ENCODE measurements at places on chromosomes 2 and 18. TPM values are rescaled to one million over a fixed set of nuclear protein-coding genes. Genes with fewer than 3 reads are reported as not detected.

DNA sequence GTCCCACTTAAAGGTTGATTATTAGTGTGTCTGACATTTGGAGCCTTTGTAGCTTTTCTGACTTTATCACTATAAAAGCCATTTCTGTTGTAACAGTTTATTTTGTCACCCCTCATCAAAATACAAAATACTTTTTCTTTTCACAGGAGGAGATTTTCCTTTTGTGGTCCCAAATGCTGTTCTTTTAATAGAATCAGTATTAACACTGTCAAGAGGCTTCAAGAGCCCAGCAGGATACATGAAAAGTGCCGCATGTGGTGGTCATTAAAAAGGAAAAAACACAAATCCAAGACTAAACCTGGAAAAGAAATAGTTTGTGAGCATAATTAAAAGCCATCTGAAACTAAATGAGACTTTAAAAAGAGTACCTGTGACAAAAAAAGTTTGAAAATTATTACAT lies 515.7 kb downstream of the DCDC2C start:
- no peak for DNase-seq

- no peak for DNase-seq
These were observed 216.3 kb downstream of the ANAPC1 start for GRCh38 chr2:111667542-111668273.

DNA sequence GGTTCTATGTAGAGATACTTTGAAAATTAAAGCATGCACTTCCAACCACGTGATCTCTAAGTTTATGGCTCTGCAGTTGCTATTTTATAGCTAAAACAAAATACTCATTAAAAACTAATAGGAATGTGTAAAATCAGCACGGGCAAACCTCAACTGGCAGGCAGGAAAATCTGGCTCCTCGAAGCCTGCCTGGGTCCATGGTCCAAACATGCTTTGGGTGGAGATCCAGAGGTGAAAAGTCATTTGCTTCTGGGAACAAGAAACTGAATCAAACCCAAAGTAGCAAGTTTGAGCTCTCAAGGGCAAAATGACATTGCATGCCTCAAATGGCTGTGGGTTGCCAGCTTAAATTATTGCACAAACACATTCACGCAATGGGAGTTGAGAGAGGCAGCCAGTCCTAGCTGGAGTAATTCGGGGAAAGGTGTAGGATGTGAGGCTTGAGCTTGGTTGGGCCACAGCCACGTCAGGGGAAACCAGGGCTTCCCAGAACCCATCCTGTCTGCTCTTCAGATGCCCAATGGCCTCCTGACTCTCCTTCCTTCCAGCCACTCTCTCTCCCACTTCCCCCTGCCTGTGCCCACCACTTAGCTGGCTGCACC lies 75.2 kb upstream of the LCLAT1 start:
- no peak for DNase-seq

- DNase-seq = no peak
These were observed 5.8 kb downstream of the NEURL3 start for GRCh38 chr2:96499061-96499960.

GRCh38 chr2:197517150-197517549 lies 1.3 kb downstream of the MOB4 start:
- DNase-seq = no peak

DNA sequence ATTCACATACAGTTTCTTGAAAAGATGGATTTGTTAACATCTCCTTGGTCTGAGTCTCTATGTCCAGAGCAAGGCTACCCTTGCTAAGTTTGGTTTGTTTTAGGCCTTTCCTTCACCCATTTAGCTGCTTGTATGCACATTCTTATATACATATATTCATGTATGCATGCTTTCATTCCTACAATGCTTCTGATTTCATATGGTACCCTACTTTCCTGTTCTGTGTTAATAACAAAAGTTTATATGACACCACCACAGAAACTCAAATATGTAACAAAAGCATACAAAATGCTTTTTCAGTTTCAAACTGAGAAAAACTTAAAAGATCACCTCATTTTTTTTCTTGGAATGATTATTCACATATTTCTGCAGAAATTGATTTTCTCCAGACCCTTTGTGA lies 39.4 kb downstream of the OSGEPL1 start:
- no peak for DNase-seq

- DNase-seq = no peak
These were observed 8.9 kb upstream of the TMEM185B start for GRCh38 chr2:120231974-120232635.

GRCh38 chr2:10005461-10006235 lies 37.7 kb upstream of the KLF11 start:
- DNase-seq = no peak

GRCh38 chr2:199979832-199980628 lies 24.6 kb downstream of the MAIP1 start:
- peak; percentile 84 for DNase-seq

GRCh38 chr2:30149513-30149912 lies 2.7 kb downstream of the YPEL5 start:
- DNase-seq = no peak

- DNase-seq = no peak
These were observed 59.5 kb downstream of the ATAD2B start for GRCh38 chr2:23867449-23867848.

DNA sequence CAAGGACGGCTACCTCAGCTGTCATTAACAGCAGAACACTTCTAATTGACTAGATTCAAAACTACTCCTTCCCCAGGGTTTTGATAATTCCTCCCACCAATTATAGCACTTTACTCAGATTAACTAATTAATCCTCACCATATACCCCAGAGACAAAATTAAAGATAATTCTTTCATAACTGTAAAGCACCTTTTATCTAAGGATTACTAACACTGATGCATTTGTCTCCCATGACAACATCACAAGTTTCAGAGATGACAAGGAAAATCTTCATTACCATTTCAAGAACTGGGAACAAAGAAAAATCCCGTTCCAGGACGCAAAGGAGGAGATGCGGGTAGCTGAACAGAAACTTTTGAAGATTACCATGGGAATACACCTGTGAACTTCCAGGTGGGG lies 129.4 kb upstream of the ITGA6 start:
- no peak for DNase-seq

DNA sequence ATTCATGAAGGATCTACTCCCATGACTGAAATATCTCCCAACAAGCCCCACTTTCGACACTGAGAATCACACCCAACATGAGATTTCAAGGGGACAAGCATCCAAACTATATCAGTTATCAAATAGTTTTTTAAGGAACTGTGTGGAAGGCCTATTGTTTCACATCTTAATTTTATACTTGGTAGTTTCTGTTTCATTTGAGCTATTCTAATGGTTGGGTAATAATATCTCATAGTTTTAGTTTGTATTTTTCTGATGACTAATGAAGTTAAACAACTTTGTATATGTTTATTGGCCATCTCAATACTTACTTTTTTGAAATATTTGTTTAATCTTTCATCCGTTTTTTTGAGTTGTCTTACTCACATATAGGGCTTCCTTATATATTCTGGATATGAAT lies 135.0 kb downstream of the SCG2 start:
- DNase-seq = no peak

DNA sequence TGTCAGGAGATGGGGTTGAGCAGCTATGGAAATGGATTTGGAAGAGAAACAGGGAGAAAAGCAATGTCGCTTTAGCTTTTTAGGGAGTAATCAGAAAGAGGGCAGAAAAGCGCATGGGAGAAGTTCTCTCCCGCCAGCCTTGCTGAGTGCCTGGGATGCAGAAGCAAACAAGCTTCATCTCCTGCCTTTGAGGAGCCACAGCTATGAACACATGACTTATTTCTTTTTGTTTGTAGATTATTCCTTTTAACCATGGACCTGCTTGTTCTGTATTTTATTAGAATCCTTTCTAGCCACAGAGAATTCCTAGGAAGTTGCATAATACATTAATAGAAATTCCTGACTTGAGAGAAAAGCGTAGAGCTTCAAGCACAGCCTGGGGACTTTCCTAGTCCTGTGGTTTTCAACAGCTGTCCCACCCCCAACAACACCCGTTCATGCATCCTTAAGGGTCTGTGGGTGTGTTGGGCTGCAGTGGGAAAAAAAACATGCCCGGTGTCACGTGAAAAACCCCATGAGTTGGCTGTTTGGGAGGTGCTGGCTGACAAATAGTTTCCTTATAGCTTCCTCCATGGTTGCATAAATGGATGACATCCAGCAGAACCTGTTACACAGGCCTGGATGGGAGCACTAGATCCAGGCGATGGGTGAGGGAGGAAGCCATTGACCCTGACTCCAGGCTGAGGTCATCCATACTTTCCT lies 14.9 kb downstream of the SLC9A4 start:
- no peak for DNase-seq

DNA sequence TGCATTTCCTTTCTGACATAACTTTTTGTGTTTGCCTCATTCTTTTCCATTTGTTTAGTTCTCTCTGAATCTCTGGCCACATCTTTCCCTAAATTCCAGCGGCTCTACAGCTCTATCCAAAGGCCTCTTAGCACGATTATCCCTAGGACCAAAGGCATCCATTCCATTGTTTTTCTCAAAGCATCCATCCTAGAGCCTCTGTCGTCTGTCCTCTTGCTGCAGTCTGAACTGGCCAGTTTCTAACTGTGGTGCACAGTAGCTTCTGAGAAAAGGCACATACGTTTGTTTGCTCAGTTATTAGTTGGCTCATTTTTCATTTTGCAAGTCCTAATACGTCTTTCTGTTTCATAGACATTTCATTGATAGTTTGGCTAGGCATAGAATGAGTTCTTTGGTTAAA lies 45.7 kb upstream of the TCF7L1 start:
- no peak for DNase-seq

DNA sequence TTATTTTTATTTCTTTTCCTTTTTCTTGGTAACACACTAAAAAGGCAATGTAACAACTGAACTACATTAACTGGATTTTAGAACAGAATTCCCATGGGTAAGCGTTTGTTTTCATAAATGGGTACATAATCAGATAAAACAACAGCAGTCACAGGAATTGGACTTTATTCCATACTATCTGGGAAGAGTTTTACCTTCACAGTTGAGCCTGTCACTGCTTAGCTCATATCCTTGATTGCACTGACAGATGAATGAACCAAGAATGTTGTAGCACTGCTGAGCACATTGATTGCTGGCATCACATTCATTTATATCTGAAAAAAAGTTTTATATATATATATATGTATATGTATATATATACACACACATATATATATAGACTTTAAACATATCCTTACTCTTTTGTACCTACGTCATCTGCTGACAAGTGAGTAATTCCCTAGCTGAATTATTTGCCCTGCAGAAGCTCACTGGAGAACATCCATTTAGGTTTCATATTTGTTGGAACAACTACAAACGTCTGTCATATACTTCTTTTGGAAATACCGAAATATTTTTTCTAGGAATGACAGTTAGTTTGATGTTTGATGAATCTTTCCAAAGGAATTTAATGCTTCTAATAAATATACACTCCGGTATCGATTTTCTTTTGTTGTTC lies 47.0 kb downstream of the EFEMP1 start:
- no peak for DNase-seq

GRCh38 chr18:26443853-26444252 lies 104.5 kb downstream of the KCTD1 start:
- no peak for DNase-seq

- DNase-seq = no peak
These were observed 4.5 kb upstream of the SFTPB start for GRCh38 chr2:85672456-85672855.

GRCh38 chr2:168567836-168568235 lies 111.8 kb downstream of the CERS6 start:
- DNase-seq = no peak

Gene EGR4
- not detected for total RNA-seq

Gene ZNF396
- total RNA-seq = 0.97 TPM

Gene TLX2
- total RNA-seq = not detected

Gene DUSP2
- 6.8 TPM for total RNA-seq

Gene SCN9A
- 0.59 TPM for total RNA-seq

Gene ASB18
- 46.1 TPM for total RNA-seq

Gene TMEM163
- total RNA-seq = 0.34 TPM

Gene RAB17
- total RNA-seq = 3.2 TPM

Gene DSG3
- total RNA-seq = not detected

Gene UGT1A10
- total RNA-seq = not detected

Gene NTSR2
- not detected for total RNA-seq

Gene CAPG
- 6.6 TPM for total RNA-seq

Gene NT5C1B
- total RNA-seq = not detected

Gene HNMT
- 24.9 TPM for total RNA-seq

Gene DSG4
- total RNA-seq = not detected
